ENCODE measurements at places on chromosomes 4 and X. TPM values are rescaled to one million over a fixed set of nuclear protein-coding genes. Genes with fewer than 3 reads are reported as not detected.

The SASH3 gene
- total RNA-seq: 0.34 TPM

The SH3TC1 gene
- 2.1 TPM for total RNA-seq

The SPANXC gene
- not detected for total RNA-seq

The ADH1A gene
- not detected for total RNA-seq
